ENCODE measurements at places on chromosomes 1 and 21.

GRCh38 chr1:58785442-58786058, 1.7 kb upstream of the JUN start:
- DNase-seq, result peak; percentile 89

DNA sequence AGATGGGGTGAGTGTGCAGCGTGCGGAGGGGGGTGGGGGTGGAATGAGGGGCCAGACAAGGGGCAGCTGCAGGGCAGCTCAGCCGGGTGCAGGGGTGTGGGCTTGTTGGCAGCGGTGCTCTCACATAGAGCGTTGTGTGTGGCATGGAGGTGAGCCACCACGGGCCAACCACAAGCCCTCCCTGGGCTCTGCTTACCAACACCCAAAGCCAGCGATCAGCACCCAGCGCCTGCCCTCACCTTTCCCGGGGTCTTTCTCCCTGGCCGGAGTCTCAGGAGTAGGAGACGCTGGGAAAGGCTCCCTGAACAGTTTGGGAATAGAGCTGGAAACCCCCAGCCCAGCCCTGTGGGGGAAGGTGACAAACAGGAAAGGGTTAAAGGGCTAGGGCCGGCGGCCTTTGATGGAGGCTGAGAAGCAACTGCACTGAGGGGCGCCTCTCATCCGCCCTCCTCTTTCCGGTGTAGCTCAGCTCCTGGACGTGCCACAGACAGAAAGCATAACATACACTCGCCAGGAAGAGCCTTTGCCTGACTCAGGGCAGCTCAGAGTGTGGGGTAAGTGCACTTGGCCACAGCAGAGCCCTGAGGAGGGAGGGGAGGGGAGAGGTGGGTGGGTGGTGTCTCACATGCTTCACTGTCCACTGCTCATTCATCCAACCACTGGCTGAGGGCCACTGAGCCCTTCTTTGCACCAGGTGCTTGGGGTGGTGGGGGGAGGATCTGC, 577 bp downstream of the IKBKE start:
- peak; percentile 29 for DNase-seq

- DNase-seq, result peak; percentile 21
These were observed 11.8 kb downstream of the S100A7A start for GRCh38 chr1:153428073-153428638.

GRCh38 chr1:208113011-208113410, 131.2 kb downstream of the PLXNA2 start:
- no peak for DNase-seq

GRCh38 chr1:46718340-46718726, 581 bp downstream of the EFCAB14 start:
- no peak for DNase-seq
